COLO829 (cell line): ENCODE measurements at places on chromosomes 16 and 17.

- DNase-seq = no peak
Measured at GRCh38 chr16:28191364-28191960, 20.3 kb downstream of the XPO6 start.

- no peak for DNase-seq
Measured at GRCh38 chr16:75566758-75567255, 628 bp downstream of the GABARAPL2 start.

- no peak for DNase-seq
Measured at GRCh38 chr17:76123749-76124581, 17.1 kb downstream of the FOXJ1 start.

GRCh38 chr16:78405040-78405439 is 305.6 kb downstream of the WWOX start:
- DNase-seq = no peak

DNA sequence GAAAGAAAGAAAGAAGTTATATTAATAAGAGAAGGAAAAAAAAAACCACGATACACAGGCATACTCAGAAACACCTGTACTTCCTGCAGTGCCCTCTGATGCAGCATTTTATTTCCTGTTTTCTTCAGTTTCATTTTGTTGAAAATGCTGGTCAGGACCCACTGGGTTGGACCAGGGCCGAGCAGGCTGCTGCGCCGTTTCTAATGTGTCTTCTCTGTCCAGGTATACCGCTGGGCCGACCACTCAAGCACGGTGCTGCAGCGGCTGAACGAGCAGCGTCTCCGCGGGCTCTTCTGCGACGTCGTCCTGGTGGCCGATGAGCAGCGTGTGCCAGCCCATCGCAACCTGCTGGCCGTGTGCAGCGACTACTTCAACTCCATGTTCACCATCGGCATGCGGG is 8.3 kb downstream of the KLHL36 start:
- no peak for DNase-seq

DNA sequence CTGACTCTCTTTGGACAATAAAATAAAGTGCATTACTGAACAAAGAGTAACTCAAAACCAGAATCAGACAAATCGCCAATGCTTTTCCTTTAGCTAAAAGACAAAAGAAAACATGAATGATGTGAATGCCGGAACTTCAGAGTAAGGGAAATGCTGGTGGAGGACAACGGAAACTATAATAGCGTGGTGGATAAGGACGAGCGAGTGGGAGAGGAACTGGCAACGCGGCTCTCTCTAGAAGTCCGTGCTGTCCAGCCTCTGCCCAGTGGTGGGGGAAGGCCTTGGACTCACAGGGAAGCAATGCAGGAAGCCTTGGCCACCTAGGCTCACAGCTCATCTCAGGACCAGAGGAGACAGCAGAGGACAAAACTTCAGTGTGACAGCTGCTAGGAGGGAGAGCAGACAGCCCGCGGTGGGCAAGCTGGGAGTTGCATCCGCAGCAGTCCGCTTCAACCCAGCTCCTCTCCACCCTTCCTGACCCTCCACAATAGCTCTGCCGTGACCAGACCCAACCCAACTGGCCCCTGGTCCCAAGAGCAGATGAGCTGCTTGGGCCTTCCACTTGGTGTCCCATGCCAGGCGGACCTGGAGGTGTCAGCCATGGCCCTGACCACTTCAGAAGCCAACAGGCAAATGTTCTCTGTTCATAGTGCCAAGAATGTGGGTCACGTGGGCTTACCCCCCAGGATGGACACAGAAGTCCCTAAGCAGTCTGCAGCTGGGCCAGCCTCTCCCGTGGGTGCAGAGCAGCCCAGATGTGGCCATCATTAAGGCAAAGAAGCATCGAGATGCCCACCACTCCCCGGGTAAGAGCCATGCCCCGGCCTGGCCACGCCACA is 5.3 kb upstream of the FAAP100 start:
- no peak for DNase-seq

DNA sequence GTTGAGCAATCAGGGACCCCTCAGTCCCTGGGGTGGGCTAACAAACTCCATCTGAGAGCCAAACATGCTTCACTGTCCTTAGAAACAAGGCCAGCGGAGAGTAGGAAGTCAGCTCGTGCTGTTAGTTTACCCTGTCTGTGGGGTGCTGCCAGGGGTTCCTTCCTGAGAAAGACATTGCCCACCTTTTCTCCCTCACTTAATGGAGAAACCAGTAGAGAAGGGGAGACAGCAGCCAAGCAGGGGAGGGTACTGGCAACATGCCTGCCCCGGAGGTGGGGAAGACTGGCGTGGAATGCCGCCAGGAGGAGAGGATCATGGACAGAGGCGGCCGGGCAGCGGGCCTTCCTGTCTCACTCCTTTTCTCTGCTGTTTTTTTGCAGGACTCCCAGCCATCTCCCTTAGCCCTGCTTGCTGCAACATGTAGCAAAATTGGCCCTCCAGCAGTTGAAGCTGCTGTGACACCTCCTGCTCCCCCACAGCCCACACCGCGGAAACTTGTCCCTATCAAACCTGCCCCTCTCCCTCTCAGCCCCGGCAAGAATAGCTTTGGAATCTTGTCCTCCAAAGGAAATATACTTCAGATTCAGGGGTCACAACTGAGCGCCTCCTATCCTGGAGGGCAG is 19.9 kb downstream of the SP2 start:
- DNase-seq = no peak

- no peak for DNase-seq
Measured at GRCh38 chr17:75249564-75249963, 11.8 kb downstream of the GGA3 start.

- no peak for DNase-seq
Measured at GRCh38 chr16:5605404-5605803, 507.8 kb upstream of the EEF2KMT start.

GRCh38 chr16:86344586-86344871 is 165.8 kb upstream of the FOXF1 start:
- no peak for DNase-seq

DNA sequence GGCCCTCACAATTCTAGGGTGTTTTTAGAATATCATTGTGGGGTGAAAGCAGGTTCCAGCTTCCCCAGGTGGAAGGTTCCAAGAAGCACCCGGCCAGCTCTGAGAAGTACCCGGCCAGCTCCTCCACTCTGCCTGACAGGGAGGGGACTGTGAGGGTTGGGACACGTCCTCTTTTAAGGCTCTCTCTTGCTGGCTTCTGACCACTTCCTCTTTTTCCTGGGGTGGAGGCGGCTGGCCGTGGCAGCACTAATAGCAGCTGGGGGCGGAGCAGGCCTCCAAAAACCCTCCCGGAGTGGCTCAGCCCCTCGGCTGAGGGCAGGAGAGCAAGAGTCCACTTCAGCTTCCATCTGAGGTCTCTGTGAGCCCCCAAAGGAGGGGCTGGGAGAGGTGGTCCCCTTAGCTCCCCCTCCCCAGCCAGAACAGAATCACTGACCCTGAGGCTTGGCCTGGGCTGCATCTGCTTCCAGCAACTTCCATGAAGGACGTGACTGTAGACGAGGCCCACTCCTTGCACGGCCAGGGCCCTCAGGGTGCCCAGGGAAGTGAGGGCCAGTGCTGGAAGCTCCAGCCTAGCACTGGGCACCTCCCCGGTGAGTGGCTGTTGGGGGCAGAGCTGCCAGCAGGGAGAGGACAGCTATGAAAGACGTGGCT is 26.7 kb upstream of the PLCG2 start:
- DNase-seq = no peak

DNA sequence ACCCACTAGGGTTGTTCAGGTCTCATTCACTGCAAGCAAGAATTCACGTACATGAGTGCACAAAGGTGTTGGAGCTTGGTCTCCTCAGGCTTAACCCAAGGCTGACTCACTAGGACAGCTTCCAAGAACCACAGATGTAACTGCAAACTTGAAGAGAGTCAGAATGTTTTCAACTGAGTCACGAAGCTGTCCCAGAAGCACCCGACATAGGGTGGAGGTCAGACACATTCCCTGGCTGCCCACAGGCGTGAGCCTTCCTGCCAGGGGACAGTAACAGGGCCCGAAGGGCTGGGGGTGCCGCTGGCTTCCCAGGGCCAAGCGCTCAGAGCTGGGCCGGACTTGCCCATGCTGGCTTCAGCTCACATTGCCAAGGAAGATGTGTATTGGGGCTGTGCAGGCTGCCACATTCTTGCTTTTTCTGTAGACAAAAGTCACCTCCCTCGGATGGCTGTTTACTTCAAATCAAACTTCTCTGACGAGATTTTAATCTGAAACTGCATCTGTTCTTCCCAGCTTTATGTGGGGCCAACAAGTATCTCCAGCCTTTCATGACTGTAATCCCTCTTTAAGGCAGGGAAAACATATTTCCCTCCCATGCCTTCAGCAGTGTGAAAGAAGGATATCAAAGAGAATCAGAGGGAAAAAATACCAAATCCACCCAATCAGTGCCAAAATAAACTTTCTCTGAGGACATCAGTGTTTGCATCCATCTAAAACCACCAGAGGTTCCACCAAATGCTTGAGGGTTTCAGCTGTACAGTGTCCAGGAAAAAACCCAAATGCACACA is 14.3 kb downstream of the CMTM3 start:
- DNase-seq = no peak

GRCh38 chr17:40541060-40541872 is 24.0 kb downstream of the CCR7 start:
- no peak for DNase-seq

DNA sequence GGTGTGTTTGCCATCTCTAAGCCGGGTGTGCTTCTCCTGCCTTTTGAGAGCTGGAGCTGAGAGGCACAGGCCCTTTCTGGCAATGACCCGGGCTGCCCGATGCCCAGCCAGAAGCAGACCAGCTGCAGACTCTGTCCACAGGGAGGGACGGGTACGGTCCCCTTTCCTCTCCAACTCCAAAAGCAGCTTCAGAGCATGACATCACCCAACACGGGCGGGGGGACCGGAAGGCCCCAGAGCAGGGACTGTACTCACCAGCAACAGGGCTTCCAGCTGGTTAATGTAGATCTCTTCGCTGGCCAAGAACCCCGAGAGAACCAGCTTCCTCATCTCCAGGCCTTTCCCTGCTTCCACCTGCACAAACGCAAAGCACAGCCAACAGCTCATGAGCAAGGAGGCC is 79.4 kb downstream of the ABR start:
- no peak for DNase-seq

DNA sequence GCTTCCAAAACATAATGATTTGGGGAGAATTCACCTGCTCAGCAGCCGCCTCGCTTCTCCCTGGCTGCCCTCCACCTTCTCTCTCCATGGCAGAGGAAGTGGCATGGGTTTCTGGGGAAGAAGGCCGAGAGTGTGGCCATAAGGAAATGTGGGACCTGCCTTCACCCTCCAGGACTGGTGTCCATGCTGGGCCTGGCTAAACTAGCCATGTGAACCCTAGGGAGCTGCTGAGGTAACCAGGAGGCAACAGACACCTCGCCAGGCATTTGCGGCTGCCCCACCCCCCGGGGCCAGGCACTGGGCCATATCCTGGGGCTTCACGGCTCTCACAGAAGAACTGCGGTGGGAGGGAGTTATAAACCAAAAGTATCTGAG is 9.9 kb upstream of the CMTM4 start:
- no peak for DNase-seq

DNA sequence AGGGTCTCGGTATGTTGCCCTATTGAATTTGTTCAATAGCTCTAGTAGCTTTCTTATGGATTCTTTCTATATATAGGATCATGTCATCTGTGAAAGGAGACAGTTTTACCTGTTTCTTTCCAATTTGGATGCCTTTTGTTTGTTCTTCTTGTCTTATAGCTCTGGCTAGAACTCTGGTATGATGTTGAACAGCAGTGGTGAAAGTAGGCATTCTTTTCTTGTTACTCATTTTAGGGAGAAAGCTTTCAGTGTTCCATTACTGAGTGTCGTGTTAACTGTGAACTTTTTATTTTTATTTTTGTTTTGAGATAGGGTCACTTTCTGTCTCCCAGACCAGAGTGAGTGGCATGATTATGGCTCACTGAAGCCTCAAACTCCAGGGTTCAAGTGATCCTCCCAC is 21.2 kb downstream of the EFCAB5 start:
- no peak for DNase-seq

DNA sequence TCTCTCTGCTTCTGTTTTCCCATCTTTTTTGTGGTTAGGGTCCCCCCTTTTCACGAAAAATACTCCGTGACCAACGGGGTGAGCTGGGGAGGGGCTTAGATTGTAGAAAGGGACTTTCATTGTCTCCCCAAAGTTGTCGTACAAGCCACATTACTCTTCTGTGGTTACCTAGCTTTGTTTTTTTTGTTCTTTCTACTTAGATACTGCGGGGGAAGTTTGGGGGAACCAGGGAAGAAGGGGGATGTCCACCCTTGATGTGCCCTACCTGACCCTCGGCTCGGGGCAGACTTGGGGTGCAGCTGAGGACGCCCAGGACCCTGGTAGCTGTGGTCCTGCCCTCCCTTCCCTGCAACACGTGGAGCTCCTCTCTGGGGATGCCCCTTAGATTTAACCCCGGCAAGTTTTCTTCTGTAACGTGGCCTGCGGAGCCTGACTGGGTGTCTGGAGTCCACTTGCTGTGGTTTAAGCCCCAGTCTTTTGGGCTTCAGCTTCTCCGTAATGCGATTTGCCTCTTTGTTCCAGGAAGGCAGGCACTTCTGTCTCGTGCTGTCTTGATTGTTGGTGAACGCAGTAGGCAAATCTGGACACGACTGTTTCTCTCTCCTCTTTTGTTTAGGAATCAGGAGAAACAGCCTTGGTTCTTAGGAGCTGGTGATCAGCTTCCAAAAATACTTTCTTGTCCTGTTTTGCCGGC is 892 bp downstream of the ABCC1 start:
- no peak for DNase-seq

DNA sequence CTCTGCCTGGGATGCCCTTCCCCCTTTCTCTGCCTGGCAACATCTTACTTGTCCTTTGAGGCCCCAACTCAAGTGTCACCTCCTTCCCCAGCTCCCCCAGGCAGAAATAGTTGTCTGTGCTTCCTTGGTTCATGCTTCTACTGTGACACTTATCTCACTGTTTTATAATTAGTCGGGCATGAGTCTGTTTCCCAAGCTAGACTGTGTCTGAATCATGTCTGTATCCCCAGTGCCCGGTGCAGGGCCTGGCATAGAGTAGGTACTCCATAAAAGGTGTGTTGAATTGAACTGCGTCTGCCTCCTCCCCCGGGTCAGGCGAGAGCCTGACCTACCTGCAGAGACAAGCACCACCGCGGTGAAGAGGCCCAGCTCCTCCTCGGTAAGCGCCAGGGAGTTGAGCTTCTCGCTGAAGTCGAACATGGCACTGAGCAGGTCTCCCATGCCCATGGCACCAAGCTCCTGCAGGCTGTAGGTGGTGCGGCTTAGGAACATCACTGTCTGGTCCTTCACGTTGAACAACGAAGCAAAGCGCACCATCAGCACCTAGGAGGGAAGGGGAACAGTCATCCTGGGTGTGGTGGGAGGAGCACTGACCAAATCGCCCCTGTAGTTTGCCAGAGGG is 6.7 kb downstream of the NR1D1 start:
- DNase-seq = no peak

GRCh38 chr17:6024576-6024975 is 45.6 kb upstream of the WSCD1 start:
- no peak for DNase-seq

- peak; percentile 8 for DNase-seq
Measured at GRCh38 chr17:70447588-70447987, 278.3 kb downstream of the KCNJ2 start.

- DNase-seq = no peak
Measured at GRCh38 chr17:56305007-56305406, 151.7 kb downstream of the ANKFN1 start.
